ENCODE measurements at places on chromosomes 2 and 18.
A peak's percentile ranks its signal among the peaks of the same experiment; 100 is the strongest.

- DNase-seq: no peak
Measured at GRCh38 chr2:200405599-200406298, 99.3 kb downstream of the SPATS2L start.

DNA sequence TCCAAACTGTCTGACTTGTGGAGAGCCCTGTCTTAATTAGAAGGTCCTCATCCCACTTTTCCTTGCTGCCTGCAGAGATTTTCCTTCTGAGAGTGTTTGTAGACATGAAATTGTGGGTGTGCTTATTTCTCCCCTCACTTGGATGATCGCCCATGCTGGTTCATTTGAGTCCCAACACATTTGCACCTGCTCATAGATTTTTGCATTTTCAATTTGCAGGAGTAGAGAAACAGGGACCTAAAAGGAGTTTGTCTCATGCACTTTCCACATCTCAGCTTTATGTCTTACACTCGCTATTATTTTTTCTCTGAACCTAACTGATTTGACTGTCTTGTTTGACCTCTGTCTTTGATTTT lies 33.2 kb upstream of the FHL2 start:
- DNase-seq: no peak

DNA sequence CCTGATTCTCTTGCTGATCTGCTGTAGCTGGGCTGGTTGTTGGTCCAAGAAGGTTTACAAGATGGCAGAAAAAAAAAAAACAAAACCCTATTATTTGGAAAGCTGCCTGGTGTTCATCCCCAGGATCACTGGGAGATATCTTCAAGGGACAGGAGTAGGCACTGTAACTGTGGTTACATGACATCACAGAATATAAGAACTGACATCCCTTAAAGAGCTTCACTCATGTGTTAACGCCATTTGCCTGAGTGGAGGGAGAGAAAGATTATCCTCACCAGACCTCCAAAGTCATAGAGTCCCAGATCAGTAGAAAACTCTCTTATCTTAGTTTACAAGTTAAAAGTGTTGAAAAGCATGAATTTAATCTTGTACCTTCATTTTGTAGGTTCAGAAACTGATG lies 95.3 kb upstream of the BZW1 start:
- DNase-seq: no peak

DNA sequence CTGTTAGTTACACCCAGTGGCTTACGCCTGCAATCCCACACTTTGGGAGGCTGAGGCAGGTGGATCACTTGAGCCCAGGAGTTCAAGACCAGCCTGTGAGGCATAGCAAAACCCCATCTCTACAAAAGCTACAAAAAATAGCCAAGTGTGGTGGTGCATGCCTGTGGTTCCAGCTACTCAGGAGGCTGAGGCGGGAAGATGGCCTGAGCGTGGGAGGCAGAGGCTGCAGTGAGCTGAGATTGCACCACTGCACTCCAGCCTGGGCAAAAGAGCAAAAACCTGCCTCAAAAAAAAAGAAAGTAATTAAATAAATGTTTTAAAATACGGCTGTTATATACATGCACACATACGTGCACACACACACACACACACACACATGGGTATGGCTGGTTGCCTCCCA lies 194.8 kb downstream of the HDAC4 start:
- DNase-seq: no peak

DNA sequence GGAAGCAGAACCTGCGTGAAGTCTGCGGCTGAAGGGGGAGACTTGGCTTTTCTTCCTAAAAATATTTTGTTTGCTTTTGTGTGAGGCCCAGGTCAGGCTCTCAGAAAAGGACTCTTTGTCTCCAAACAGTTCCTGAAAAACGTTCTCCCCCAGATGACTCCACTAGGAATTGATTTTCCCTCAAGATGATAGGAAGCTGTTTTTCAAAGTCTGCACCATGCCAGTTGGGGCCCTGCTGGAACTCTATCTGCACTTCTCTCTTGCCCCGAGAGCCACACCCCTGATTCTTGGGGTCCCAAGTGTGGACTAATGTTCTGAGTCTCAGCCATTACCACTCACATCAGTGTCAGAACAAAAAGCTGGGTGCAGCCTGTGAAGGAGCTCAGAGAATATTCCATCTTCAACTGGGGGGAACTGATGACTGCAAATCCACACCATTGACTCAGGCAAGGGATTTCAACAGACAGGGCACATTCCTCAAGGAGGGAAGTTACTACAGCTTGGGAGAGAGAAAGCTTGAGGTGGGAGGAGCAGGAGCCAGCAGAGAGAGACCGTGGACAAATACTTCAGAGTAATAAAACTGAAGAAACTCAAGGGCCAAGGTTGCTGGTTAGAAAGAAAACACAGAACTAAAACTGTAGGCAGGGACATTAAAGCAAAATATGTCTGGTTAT lies 768.3 kb downstream of the RNF144A start:
- no peak for DNase-seq

GRCh38 chr2:152716805-152717227 lies 445 bp downstream of the PRPF40A start:
- DNase-seq: no peak

DNA sequence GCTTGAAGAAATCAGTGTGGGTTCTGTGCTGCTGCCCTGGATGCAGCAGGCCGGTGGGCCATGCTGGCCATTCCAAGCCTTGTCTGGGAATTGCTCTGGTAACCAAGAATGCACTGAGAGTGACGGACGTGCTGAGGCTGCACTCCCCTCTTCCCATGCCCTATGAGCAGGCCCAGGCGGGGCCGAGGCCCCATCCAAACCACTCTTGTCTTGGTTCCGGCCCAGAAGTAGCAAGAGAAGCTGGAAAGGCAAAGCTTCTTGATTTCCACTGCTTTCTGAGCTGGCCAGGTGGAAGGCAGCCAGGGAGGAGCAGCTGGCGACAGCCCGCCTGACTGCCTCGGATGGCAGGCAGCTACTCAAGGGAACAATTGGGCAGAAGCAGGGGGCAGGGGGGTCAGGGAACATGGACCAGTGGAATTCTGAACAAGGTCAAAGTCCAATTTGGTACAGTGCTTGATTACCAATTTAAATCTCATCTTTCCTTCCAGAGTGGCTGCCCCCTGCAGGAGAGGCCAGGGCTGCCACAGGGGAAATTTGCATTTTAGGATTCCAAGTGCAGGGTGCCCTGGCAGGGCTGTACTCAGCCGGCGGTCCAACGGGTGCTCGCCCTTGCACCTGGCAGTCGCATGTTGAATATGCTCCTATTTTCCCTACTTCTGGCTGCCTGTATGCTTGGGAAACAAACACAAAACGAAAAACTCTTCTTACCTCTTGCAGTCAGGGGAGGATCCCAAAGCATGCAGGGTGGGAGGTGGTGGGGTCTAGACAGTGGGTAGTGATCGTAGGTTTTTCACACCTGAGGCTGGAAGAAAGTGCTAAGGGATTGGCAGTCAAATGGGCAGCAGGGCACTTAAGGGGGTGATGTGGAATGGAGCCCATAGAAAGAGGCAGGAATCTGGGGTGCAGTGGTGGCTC lies 67.3 kb downstream of the LIPG start:
- DNase-seq: no peak

- no peak for DNase-seq
Measured at GRCh38 chr2:102736110-102736409, 25.8 kb upstream of the TMEM182 start.

DNA sequence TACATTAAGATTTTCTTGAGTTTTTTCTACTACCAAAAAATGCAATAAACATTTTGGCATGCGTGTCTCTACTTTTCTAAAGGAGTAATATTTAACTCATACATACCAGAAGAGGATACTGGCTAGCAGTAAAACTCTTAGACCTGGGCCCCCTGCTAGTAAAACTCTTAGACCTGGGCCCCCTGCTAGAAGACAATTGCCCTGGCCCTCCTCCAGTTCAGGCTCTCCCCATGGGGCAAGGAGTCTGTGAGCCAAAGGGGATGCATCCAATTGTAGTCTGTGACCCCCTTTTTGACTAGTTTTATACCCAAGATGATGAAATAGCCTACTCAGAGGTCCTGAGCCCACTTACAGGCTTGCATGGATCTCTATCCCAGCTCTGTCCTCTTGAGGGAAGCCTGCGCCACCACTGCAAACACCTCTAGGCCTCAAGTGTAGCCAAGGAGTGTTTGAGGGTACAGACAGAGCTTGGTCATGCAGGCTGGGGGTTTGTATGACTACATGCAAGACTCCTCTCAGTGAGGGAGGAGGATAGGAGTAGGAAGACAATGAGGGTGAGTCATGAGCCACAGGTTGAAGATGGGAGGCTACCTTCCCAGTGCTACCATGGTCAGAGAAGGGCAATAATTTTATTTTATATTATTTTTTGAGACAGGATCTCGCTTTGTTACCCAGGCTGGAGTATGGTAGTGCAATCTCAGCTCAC lies 45.2 kb upstream of the PGAP1 start:
- no peak for DNase-seq

- no peak for DNase-seq
Measured at GRCh38 chr2:225894236-225894980, 494.9 kb downstream of the NYAP2 start.

DNA sequence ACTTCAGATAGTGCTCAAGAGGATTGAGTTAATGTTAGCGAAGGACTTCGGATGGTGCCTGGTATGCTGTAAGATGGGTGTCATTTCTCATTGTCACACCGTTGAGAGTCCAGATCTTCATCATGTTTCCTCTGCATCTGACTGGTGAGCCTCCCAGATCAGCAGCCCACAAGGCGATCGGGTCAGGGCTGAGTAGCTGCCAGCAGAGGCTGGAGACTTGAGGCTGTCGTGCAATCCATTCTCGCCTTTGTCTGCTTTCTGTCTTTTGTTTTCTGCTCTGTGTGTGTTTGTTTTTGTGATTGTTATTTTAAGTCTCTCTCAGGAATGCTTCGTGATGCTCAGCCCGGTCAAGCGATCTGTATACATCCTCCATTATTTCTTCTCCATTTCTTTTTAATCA lies 95.8 kb downstream of the TGOLN2 start:
- no peak for DNase-seq

DNA sequence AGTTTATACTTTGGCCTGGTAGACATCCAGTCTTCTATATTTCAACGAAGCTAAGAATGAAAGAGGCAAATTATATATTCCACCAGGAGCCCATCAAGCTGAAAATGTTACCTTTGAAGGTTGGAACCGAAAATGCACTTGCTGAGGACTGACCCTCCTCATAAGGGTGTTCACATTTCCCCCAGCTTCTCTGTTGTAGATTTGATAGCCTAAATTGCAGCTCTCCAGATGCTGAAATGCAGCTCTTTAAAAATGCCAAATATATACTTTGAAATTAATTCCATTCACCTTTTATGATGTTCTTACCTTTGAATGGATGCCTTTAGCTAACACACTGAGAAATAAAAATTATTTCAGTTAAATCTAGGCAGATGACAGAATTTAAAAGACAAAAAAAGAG lies 1.8 kb upstream of the FIGN start:
- DNase-seq: no peak

- peak; percentile 36 for DNase-seq
Measured at GRCh38 chr2:238370823-238371372, 50.6 kb downstream of the TRAF3IP1 start.

DNA sequence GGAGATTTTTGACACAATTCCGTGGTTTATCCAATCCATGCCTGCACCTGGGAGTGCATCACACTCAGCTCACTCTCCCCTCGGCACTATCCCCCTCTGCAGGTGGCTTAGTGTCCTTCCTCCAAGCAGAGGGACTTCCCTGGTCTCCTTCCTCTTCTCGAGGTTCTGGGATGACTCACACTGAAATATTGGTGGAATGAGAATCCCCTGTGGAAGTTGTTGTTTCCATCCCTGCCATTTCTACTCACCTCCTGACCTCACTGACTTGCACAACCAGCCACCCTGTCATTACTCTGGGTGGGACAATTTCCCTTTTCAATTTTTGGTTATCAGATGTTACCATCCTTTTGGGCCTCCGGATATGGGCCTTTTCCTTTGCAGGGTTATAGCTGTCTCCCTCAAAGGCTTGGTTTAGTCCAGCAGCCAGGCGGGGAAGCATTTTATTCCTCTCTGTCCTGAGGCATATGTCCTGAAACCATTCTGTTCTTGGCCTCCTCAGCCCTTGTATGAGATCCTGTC lies 59.9 kb downstream of the PTPRM start:
- DNase-seq: no peak

- DNase-seq: no peak
Measured at GRCh38 chr18:71832946-71833617, 711.1 kb downstream of the CBLN2 start.

GRCh38 chr2:42012651-42013050 lies 35.2 kb upstream of the PKDCC start:
- DNase-seq: no peak
